ENCODE measurements at places on chromosomes 5 and 9. TPM values are rescaled to one million over a fixed set of nuclear protein-coding genes. Genes with fewer than 3 reads are reported as not detected.

The NUTM2G gene
- total RNA-seq, result not detected

The RANBP3L gene
- 15.8 TPM for total RNA-seq

The SLIT3 gene
- 69.6 TPM for total RNA-seq

The PCSK5 gene
- 17.2 TPM for total RNA-seq

The LECT2 gene
- not detected for total RNA-seq

The PPP3R2 gene
- not detected for total RNA-seq

The PCDH1 gene
- total RNA-seq, result 76.2 TPM

Data from thyroid gland (tissue), 4 donors.